RPMI8226 (cell line): ENCODE measurements at places on chromosomes 6 and 20.

GRCh38 chr6:81842254-81842653, 89.8 kb upstream of the TENT5A start:
- no peak for DNase-seq

- no peak for DNase-seq
Measured at GRCh38 chr6:34328969-34329368, 63.5 kb downstream of the NUDT3 start.

- DNase-seq: peak; percentile 61
Measured at GRCh38 chr6:11714116-11714797, 64.3 kb downstream of the ADTRP start.

GRCh38 chr6:164991573-164991972, 317.8 kb downstream of the C6orf118 start:
- no peak for DNase-seq

DNA sequence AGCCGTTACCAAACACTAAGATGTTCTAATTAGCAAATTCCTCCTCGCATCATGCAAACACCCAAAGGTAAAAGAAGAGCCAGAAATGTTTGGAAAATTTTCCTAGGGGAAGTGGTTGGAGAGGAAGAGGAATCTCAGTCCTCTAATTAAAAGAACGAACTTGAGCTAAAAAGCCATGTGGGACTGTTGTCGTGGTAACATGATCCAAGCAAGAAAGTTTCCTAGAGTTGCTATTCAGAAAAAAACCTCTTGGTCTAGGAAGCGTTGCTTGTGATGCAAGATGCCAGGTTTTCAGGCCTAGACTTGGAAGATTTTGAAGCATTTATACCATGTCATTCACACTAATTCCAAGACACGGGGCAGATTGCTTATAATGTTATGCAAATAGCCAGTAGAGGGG, 106.8 kb upstream of the DOK5 start:
- DNase-seq: no peak

DNA sequence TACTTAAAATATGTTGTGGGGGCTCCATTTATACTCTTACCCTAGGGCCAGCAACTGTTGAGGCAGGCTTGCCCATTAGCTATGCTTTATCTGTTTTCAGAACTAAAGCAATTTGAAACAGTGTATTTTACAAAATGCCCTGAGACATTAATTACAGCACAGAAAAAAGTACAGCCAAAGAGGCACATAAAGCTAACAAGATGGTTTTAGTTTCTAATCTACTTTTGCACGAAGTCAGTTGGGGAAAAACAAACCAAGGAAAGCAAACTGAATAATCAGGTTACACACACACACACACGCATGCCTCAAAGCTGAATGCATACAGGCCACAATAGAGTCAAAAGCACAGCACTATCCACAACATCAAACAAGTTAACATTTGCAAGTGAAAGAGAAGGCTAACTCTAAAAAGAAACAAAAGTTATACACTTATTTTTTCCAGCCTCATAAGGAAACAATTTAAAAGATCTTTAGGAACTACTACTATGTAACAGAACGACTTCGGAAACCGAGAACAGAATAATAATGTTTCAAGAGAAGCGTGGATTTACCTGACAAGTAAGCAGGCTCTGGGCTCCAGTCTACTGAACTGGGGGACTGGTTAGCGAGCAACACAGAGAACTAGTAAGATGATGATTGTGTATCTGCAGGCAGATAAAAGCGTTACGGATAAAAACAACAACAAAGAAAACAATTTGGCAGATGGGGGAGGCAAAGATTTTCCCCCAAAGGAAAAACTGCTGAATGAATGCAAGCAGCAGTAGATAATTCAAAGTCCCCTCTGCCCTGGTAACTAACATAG, 1.7 kb downstream of the SYCP2 start:
- no peak for DNase-seq

DNA sequence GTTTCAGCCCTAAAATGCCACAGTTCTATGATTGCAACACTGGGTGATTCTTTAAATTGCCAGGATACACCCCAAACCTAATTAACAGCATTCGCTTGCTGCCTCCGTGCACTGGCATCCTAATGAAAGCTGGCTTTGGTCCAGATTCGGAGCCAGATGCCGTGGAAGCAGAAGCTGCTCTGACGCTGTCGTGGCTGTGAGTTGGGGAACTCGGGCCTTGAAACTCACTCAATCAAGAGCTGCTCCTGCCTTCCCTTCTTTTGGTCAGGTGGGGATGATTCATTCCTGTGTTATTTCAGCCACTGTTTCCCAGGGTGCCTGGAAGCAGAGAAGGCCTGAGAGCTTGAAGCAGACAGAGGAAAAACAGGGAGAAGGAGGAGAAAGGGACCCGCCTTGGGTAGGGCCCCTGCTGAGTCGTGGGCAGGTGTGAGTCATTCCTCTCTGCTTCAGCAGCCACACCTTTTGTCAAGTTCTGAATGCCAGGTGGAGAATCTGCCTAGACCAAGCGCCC, 36.2 kb upstream of the DSP start:
- DNase-seq: peak; percentile 96

- DNase-seq: peak; percentile 82
Measured at GRCh38 chr6:43506667-43507471, 3.3 kb downstream of the LRRC73 start.

GRCh38 chr6:43843097-43843645, 73.2 kb downstream of the VEGFA start:
- DNase-seq: no peak

DNA sequence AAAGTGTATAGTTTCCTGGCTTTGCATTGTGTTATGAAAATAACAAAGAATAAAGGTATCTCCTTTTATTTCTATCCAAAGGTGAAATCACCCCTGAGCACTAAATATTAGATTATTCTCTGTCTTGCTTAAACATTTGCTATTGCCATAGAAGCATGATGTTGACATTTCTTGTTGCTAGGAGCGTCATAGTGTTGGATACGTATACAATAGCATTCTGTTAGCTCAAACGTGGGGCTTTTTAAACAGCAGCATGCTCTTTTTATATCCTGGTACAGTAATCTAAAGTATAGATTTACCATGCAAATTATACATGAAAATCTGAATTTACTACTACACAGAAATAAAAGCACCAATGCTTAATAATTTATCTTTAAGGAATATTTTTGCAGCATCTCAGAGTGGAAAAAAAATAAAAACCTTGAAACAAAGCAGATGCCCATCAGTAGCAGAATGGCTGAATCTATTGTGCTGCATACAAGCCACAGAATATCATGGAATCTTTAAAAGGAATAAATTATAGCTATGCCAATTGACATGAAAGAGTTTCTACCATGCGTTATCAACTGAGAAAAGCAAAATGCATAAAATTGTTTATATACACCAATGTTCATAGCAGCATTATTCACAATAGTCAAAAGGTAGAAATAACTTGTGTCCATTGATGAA, 9.6 kb upstream of the HSF2 start:
- no peak for DNase-seq

DNA sequence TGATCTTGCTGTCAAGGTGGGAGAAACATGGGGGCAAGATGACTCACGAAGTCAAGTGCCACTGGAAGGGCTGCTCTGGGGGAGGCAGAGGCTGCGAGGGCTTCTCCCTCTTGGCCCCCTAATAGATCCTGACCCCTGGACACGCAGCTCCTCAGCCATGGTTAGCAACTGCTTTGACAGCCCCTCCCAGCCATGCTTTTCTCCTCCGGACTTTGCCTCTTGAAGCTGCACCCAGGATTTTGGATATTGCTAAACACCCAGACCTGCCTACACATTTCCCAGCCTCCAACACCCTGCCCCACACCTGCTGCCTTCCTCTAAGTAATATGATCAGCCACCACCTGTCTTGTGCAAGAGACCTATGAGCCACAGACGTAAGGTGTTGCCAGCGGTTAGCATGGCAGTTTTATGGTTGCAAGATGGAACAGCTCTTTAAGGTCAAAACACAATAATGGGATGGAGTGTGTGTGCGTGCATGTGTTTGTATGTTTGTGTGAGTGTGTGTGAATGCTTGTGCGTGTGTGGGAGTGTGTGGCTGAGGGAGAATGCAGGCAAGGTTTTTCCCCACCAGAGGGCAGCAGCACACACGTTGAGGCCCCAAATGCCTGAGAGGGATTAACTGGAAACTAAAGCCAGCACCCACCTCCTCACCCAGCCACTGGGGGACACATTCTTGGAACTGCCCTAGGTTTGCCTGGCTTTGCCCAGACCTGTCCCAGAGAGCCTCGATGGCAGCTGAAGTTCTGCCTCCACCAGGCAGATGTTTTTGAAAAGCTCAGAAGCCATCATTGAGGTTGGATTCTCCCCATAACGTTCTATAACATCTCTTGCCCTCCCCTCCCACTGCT, 2.5 kb downstream of the IP6K3 start:
- peak; percentile 71 for DNase-seq

GRCh38 chr6:153090241-153090930, 40.7 kb downstream of the RGS17 start:
- DNase-seq: no peak

GRCh38 chr6:129929433-129929832, 68.3 kb upstream of the TMEM244 start:
- no peak for DNase-seq

GRCh38 chr6:102038964-102039363, 645.5 kb downstream of the GRIK2 start:
- DNase-seq: no peak

GRCh38 chr20:9831032-9831431, 7.8 kb downstream of the PAK5 start:
- no peak for DNase-seq

GRCh38 chr6:21213492-21213891, 380.1 kb upstream of the SOX4 start:
- DNase-seq: no peak

- DNase-seq: no peak
Measured at GRCh38 chr20:22080985-22081384, 375.5 kb downstream of the PAX1 start.

- DNase-seq: no peak
Measured at GRCh38 chr6:138417493-138418117, 13.6 kb downstream of the HEBP2 start.

DNA sequence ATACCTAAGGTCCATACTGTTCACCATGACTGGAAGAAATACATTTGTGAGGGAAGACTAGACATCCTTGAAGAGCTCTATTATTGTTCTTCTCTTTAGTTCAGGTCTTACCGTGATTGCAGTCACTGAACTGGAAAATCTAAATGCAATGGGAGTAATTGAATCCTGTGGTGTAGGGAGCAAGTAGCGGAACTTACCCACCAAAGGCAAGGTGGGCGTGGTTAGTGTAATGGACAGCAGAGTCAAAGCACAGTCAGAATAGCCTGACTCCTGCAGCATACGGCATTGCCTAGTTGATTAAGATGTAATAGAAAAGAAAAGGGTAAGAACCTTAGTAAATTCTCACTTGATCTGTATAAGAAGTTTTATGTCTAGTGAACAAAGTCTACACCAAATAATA, 679.7 kb upstream of the EPHA7 start:
- no peak for DNase-seq

GRCh38 chr20:47049771-47050170, 155.1 kb downstream of the EYA2 start:
- DNase-seq: no peak

DNA sequence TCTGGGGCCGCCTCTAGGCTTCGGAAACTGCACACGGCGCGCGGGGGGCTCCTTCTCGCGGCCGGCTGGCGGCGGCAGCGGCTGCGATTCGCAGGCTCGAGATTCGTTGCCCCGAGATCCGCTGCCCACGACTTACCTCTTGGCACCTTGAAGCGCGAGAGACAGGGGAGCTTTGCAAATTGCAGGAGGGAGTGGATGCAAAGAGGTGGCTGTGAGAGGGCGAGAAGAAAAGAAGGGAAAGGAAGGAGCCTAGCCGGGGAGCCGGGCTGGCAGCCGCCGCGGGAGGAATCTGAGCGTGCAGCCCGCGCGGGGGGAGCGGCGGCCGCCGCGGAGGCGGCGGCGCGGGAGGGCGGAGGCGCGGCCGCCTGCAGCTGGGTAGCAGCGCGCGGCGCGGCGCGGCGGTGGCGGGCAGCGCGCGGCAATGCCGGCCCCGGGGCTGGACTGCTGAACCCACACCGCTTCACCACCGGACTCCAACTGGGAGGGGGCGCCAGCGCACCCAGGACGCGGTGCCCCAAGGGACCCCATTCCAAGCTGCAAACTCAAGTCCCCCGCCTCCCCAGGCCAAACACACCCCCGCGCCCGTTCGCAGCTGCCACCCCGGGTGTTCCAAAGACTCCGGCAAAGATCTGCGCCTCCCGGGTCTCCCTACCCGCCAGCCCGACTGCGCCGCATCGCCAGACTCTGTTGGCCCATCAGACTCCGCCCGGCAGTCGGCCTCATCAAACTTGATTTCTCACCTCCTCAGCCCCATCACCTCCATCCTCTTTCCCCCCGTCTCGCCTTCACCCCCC, 44.2 kb upstream of the SUPT3H start:
- DNase-seq: peak; percentile 56

GRCh38 chr6:53758496-53758895, 36.3 kb upstream of the LRRC1 start:
- no peak for DNase-seq

- DNase-seq: no peak
Measured at GRCh38 chr6:85390105-85390728, 59.7 kb upstream of the NT5E start.

DNA sequence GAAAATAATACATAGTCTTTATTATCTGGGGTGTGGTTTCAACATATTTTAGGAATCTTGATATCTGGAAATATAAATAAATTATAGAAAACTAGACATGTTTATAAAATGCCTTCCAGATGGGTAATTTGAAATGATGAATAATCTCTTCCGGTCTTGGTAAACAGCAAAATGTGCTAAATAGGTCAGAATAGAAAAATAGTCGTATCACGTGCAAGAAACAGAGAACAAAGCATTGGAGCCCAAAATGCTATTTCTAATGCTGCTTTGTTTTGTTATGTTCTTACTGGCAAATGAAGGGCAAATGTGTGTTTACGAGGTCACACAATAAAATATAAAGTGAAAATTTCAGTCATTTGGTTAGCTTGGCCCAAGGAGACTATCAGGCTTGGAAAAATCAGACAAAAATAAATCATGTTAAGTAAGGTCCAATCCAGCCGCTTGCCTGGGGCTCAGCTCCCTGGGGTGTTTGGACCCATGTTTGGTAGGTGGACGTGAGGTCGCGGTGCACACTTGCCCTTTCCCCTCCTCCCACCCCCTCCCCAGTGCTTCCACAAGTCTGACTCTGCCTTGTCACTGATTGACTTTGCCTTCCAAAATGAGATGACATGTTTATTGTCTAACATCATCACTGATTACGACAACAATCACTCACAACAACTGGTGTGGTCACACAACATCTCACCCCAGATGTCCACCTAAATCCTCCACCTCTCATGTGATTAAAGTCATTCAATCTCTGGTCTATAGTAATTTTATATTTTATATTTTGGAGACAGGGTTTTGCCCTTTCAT, 56.0 kb downstream of the RIN2 start:
- DNase-seq: no peak

- DNase-seq: no peak
Measured at GRCh38 chr20:51692806-51693400, 75.3 kb downstream of the ATP9A start.

DNA sequence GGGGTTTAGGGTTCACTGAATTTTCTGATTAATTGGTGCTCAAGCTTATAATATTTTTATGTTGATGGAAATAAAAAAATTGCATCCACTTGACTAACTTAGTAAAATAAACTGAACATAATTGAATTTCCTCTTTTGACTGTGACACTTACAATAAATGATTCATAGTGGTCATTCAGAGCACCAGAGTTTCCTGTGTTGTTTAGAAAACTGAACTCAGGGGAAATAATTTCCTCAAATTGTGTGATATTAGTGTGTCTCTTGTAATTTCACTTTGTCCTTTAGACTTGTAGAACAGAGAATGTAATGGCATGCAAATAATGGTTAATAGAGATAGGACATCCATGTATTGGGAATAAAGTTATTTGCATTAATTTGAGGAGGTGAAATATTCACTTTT, 319.7 kb upstream of the MAN1A1 start:
- DNase-seq: no peak

GRCh38 chr6:38177882-38178583, 358.5 kb downstream of the ZFAND3 start:
- DNase-seq: no peak

- no peak for DNase-seq
Measured at GRCh38 chr6:69816569-69816968, 19.8 kb upstream of the LMBRD1 start.
